ENCODE measurements at places on chromosomes 11 and 22.

DNA sequence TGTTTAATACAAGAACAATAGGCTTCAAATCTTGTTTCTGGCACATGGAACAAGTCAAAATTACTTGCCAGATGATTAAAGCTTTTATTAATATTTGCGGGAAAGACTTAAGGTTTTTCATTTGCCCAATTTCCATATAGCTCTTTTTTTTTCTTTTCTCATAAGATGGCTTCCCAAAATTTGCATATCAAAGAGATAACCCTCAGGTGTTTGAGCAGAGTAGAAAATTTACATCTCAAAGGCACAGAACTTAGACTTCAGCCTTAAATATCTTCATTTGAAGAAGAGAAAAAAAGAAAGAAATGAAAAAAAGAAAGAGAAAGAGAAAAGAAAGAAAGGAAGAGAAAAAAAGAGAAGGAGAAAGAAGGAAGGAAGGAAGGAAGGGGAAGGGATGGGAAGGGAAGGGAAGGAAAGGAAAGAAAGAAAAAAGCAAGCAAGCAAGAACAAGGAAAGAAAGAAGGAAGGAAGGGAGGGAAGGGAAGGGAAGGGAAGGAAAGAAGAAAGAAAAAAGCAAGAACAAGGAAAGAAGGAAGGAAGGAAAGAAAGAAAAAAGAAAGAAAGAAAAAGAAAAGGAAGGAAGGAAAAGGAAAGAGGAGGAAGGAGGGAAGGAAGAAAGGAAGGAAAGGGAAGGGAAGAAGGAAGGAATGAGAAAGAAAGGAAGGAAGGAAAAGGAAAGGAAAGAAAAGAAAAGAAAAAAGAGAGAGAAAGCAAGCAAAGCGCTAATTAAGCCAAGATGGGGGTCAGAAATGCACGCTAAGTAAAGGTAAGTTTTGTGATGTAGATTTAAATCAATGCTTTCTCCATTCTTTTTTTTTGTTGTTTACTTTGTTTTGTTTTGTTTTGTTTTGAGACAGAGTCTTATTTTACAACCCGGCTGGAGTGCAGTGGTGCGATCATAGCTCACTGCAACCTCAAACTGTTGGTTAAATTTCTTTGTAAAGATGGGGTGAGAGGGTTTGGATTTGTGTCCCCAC, 20.2 kb upstream of the IFITM3 start:
- DNase-seq = no peak

GRCh38 chr22:30227438-30228228, 18.9 kb downstream of the LIF start:
- DNase-seq = no peak

DNA sequence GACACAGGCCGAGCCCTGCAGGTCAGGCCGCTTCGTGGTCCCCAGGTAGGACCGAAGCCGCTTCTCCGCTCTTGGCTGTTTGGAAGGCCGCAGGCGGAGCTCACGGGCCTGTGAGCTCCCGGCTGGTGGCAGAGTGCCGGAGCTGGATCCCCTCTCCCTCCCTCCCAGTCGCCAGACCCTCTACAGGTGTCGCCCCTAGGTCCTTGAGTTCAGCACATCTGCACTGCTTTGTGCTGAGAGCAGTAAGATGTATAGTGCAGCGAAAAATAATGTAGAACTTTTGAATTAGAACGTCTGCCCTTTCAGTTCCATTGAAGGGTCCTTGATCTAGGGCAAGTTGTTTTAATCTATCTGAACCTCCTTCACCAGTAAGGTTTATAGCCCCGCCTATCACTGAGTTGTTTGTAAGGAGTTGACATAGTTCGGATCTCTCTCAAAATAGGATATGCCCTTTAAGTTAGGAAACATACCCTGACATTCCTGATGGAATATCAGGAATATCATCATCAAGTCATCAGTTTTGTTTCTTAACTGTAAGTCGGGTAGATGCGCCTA, 419 bp downstream of the ANKRD49 start:
- no peak for DNase-seq

DNA sequence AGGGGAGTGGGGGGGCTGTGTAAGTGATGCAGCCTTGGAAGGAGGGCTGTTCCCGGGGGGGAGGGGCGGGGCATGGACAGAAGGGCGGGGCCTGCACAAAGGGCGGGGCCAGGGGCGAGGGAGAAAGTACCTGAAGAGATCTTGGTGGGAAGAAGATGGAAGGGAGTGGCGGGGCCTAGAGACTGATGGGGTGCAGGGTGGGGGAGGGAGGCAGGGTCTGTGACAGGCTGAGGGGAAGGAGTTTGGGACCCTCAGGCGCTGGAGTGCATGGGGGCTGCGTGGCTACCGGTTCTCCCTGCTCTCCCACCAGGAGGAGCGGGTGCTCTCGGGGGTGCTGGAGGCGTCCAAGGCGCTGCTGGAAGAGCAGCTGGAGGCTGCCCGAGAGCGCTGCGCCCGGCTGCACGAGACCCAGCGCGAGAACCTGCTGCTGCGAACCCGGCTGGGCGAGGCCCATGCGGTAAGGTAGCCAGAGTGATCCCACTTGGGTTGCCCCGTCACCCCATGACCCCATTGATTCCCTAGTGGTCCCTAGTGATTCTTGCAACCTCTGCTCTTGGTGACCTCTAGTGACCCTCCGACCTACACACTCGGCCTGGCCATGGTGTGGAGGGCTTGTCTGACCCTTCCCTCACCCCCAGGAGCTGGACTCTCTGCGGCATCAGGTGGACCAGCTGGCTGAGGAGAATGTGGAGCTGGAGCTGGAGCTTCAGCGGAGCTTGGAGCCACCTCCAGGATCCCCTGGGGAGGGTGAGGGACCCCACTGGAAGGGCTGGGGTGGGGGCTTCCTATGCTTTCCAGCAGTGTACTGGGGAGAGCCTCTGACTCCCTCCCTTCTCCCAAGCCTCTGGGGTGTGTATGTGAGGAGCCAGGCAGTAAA, 3.1 kb downstream of the CCDC88B start:
- no peak for DNase-seq

DNA sequence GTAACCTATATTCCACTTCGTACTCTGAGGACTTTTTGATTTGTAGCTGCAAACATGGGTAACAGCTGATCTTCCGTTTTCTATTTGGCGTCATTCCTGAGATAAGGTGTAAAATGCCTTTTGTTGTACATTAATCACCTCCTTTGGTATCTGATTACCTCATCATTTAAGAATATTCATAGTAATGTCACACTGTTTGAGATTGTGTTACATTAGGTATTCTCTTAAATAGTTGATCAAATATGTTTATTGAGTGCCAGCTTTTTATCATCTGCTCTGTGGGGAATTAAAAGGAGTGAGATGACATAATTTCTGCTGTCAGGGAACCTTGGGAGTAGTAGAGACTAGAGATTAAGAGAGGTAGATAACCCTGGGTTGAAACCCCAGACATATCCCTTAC, 5.9 kb downstream of the NCAM1 start:
- DNase-seq = no peak

- DNase-seq = no peak
These were observed 27.5 kb downstream of the TRMU start for GRCh38 chr22:46362934-46363515.

DNA sequence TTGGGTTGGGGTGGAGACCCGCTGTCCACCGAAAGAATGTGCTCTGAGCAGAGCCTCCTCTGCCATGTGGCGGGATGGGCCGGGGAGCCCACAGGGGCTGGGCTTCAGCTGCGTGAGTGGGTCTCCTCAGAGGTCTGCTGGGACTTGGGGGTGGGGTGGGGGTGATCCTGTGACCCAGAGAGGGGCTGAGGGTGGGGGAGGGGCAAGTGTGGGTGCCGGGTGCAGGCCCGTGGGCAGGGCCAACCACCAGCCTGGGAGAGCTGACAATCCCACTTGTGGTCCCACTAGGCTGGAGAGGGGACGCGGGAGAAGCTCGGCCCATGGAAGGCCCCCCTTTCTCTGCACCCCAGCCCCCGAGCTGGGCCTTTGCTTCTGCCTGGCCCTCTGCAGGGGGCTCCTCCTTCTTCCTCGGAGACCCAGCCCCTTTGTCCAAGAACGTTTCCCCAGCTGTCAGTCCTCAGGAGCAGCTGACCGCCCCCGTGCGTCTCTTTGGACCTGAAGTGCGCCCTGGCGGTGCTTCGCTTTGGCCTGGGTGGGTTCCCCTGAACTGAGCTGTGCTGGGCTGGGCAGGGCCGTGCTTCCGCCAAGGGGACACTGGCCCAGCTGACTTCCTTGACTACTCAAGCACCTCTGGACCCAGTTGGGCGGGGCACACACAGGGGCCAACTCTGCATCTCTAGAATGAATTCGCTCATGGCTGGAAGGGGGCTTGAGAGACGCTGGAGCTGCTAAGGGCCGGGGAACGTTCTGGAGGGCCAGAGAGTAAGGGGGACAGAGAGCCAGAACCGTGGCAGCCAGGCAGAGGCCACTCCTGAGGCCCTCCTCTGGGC, 30.2 kb downstream of the OSBPL5 start:
- no peak for DNase-seq

DNA sequence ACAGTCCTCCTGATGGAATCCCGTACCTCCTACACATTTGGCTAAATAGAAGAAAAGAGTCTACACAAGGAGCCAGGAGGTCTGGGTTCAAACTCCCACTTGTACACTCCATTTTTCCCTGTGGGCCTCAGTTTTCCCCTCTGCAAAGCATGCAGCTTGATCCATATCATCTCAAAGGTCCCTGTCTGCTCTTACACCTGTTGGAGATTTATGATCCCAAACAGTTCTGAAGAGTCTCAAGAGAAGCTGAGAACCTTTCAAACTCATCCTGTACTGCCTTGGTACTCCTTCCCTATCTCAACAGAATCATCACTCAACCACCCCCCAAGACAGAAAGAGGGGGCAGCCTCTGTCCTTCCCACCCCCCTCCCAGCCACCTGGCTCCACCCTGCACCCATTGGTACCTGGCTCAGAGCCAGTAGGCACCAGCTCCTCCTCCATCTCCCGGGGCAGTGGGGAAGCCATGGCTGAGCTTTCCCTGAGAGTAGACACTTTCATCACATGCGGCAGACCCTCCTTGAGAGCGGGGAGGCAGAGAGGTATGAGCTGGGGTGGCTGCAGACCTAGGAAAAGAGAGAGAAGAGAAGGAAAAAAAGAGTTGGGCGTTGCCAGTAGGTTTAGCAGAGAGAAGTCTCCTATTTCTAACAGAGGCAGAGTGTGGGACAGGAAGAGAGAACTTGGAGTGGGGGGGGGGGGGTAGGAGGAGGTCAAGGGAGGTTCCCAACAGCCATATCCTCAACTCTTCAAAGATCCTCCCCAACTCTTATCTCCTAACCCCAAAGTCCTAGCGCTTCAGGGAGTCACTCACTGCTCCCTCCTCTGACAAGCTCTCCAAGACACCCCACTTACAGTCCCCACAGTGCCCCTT, 3.1 kb downstream of the TNKS1BP1 start:
- DNase-seq = no peak

GRCh38 chr11:69088676-69089146, 40.0 kb downstream of the TPCN2 start:
- no peak for DNase-seq

DNA sequence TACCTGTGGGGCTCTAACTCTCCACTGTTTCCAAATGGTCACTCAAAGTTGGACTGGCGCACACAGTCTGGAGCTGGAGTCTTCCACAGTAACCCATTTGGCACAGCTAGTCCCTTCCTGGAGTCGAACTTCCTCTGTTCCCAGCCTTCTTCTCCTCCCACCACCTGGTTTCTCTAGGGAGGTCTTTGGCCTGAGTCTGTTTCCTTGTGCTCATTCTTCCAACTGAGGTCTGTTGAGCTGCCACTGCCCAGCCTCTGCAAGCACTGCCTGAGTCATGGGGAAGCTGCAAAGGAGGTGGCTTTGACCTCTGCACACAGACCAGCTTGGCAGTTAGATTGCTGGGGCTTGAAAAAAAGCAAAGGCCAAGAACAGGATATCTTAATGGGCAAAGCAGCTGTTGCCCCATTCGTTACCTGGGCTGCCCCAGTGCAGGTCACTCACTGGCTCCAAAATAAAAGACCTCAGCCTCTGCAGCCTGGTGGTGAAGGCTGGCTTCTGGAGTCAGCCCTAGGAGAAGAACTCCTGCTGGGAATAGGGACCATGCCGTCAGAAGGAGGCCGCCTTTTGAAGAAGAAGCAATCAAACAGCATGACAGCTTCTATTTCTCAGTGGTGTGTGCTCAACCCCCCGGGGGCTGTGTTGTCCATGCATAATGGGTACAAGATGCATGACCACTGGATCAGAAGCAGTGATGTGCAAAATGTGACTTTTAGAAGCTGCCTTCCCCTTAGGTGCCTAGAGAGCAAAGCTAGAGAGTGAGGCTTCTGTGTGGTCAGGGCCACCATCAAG, 3.0 kb downstream of the ADAMTS15 start:
- no peak for DNase-seq

DNA sequence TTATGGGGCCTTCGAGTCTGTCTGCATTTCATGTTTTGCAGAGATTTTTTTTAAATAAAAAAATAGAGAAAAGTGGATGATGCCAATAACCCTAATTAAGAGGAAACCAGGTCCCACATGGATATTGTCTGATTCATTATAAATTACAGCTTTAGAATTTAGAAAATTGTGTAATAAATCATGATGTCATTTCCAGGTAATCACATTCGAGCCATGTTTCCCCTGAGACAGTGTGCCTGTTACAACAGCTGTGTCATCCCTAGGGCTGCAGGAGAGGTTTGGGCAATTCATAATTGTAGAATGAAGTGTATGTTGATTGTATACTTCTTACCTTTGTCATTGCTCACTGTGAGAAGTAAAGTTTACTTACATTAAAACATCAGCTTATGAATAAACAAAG, 38.3 kb downstream of the NCAM1 start:
- no peak for DNase-seq

DNA sequence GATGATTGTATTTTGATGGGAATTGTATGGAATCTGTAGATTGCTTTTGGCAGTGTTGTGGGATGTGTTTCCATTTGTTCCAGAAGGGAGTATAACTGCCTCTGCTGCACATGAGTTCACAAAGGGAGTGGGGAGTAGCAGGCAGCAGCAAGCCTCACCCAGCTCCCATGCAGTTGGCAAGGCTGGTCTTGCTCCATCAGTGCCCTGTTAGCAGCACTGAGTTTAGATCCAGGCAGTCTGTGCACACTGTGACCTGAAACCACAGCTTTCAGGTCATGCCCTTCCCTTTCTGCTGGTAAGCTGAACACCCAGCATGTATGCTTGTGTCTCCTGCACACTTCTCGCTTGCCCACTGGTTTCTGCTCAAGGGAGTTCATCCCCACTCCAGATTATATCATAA, 3.7 kb upstream of the NUCB2 start:
- no peak for DNase-seq

GRCh38 chr22:49853981-49854831, 562 bp downstream of the ZBED4 start:
- DNase-seq = no peak

DNA sequence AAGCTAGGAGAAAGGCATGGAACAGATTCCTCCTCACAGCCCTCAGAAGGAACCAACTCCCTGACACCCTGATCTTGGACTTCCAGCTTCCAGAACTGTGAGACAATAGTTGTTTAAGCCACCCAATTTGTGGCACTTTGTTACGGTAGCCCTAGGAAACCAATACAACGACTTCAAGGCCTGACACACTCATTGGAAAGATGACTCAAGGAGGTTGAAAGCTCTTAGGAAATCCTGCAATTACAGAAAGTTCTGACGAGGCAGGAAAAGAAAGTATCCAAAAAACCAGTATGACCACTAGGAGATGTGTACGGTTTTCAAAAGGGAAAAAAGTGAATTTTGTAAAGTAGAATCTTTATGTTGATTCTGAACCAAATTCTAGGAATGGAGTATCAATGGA, 161.4 kb downstream of the SWAP70 start:
- no peak for DNase-seq

GRCh38 chr11:108048269-108048668, 39.6 kb downstream of the CUL5 start:
- DNase-seq = no peak
